Activated naive CD8-positive, alpha-beta T cell treated with anti-CD3 and anti-CD28 coated beads for 36 hours (primary cell): ENCODE measurements at places on chromosomes 6 and 20.

GRCh38 chr20:32155017-32155981, 45.8 kb downstream of the TM9SF4 start:
- DNase-seq: no peak

- DNase-seq: no peak
Observed at GRCh38 chr6:16659466-16660156, 101.6 kb downstream of the ATXN1 start.

DNA sequence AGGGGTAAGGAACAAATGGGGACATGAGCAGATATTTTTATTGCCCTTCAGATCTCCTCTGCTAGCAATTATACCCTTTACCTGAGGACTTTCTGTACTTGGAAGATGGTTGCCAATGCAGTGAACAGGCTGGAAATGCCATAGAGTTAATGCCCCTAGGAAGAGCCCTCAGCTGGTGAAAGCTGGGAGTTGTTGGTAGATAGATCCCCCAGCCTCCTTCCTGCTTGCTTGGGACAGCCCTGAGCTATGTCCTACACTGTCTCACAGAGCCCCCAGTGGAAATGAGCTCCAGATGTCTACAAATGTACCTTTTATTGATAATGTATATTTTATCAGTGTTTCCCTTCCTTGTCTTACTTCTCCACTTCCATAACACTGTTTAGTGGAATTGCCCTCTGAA, 87.6 kb upstream of the PAK5 start:
- no peak for DNase-seq

- no peak for DNase-seq
Observed at GRCh38 chr6:11978169-11978987, 33.7 kb upstream of the HIVEP1 start.

DNA sequence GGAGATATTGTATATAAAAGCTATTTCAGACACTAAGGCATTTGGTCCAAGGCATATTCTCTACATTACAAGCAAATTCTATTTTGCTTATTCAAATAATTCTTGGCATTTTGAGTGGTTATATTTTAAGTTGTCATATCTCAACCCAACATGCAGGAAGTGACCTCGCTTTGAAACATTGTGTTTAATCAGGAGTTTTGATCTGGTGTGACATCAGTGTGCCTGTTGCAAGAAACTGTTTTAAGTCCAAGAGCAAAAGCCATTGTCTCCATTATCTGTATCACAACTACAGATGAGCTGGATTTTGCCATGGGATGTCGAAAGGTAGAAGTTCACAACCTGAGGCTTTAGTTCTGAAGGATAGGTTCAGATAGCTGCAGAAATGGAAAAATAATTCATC, 509.9 kb upstream of the ID4 start:
- DNase-seq: no peak

DNA sequence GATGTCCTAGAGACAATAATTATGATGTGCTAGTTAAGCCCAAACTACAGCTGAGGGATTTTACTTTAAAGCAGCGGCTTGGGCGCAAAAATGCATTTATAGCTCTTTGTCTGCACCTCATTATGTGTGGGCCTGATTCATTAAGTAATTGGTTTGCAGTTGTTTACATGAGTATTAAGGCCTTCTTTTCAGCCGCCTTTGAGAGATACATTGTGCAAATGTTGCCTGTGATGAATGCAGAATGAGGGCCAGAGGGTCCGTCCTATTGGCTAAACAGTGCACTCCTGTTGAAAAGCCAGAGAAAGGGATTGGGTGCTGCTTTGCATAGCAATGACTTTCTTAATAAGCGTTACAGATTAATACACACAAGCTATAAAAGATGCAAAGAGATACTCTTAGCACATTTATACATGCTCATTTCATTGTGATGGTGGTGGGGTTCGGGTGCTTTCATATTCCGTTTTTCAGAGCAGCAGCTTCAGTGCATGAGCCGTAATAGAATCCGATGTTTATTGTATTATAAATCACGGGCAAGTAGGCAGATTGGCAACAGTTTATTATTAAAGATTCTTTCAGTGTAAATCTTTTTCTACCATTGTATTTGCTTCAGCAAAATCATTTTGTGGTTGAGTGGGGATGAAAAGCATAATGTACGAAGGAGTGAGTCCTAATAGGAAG, 68.2 kb upstream of the XRN2 start:
- DNase-seq: no peak

GRCh38 chr20:32614303-32614702, 29.2 kb upstream of the NOL4L start:
- no peak for DNase-seq

DNA sequence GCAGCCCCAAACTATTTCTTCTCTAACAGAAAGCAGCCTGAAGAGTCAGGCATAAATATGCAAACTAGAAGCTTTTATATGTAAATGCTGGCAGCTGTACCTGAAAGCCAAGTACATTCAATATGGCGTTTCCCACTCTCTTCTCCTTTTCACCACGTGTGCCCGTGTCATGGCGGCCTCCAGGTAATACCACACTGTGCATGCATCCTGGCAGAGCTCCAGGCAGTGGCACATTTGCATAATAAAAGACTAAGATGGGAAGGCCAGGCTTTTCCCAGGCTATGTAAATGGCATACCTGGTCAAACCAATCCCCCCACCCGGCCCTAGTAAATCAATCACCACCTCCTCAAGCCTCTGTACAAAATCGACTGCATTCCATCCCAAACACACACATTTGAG, 120.6 kb downstream of the MMUT start:
- no peak for DNase-seq

- DNase-seq: no peak
Observed at GRCh38 chr6:53048431-53049195, 16.6 kb upstream of the FBXO9 start.

DNA sequence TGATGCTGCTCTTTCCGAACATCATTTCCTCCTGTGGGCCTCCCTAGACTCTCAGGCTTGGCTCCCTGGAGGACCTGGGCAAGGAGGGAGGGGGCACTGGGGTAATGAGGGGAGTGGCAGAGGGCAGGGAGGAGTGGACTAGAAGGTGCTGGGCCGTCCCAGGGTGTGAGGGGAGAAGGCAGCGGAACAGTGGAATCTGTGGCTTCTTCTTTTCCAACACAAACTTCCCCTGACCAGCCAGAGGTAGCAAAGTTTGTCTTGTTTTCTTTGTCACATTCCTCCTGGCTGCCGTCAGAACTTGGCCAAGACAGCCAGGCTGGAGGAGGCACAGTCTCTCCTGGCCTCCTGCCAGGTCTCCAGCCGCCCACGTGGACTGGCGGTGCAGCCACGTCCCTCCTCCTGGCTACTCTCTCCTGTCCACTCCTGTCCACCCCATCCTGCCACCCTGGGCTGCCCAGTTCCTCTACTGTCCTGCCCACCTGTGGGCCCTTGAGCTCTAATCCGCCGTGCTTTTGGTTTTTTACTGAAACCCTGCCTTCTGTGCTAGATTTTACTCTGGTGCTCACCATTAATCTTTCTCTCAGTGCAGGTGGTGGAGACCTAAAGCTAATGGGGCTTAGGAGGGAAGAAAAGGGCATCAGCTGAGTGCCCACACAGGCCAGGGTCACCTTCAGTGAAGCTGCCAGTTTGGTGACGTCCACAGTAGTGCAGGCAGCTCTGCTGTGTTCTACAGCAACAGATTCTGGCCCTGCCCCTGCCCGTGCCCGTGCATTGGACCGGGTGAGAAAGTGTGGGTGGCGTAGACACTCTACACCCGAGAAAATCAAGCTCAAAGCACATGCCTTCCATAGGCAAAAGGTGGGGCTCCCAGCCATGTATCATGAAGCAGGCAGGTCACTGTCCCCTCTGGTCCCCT, 2.8 kb upstream of the CDSN start:
- no peak for DNase-seq

- DNase-seq: no peak
Observed at GRCh38 chr20:21322083-21322710, 19.1 kb downstream of the XRN2 start.

DNA sequence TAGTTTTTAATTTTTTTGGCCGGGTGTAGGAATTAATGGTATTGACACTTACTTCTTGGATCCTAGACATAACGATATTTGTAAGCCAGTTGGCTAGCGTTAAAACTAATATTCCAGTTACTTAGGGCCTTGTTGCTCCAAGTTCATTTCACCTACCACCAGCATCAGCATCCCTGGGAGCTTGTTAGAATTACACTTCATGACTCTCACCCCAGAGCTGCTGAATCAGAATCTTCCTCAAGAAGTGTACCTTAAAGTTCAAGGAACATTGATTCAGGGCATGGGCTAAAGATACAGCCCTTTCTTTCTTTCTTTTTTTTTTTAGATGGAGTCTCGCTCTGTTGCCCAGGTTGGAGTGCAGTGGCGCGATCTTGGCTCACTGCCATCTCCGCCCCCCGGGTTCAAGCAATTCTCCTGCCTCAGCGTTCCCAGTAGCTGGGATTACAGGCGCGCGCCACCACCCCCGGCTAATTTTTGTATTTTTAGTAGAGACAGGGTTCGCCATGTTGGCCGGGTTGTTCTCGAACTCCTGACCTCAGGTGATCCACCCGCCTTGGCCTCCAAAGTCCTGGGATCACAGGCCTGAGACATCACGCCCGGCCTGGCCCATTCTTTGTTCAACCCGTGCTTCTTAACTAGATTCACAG, 1.1 kb downstream of the SLX4IP start:
- DNase-seq: no peak

GRCh38 chr6:149059557-149059956, 258.0 kb upstream of the TAB2 start:
- no peak for DNase-seq

- DNase-seq: no peak
Observed at GRCh38 chr6:82246802-82247504, 591 bp downstream of the IBTK start.

GRCh38 chr6:72691249-72691648, 69.4 kb downstream of the KCNQ5 start:
- no peak for DNase-seq

- DNase-seq: no peak
Observed at GRCh38 chr6:44999066-44999465, 329.1 kb upstream of the RUNX2 start.
